NCI-H2107 (cell line): ENCODE measurements at places on chromosomes 1 and 21.

DNA sequence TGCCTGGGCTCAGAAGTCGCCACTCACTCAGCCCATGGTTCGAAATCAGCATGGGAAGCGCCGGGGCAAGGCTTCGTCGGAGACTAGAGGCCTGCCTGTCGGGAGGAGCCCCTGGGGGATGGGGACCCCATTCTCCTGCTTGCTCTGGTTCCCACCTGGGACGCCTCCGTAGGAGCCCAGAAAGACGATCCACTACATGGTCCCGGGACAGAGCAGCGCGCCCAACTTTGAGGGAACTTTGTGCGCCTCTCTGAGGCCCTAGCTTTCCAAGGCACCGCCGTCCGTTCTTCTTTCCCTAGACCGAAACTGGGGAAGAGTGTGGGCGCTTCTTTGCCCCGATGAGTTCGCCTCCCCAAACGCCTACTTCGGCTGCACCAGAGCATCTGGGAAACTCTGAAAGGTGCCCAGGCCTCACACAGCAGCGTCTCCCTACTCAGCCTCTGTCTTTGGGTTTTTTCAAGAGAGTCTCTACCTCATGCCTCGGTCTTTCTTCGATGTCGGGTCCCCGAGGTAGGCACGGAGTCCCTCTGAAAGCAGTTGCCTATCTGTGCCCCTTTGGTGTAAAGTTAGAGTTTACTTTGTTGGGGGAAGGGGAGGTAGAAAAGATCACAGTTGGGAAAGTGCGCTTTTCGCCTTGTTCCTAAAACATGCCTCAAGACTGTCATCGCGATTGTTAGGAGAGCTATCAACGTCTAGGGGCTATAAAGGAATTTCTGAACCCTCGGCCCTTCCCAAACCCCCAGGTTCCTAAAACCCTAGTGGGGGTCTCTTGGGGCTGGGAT, 14.0 kb downstream of the NR5A2 start:
- no peak for DNase-seq

DNA sequence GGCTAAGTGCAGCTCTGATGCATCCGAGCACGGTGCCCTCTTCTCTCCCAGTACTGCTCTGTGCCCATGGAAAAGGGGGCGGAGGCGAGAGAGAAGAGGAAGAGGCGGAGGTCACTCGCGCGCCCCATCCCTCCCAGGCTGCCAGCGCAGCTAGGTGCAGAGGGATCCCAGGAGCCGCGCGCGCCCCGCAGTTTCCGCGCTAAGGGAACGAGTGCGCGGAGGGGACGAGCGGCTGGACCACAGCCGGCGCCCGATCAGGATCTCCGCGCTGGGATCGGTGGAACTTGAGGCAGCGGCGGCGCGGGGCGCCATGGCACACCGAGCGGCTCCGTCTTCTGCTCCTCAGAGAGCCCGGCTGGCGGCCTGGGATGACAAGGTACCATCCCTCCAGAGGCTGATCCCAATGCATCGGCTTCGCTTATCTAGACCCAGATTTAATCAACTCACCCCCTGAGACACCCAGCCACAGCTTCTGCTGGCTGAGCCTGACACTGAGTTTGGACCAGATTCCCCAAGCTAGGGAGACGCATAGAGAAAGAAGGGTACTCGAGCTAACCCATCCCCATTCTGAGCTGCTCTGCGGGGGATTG, at the start of gene PTGFR:
PTGFR (plus strand) TSS at position 114 of the 590 bp plus-strand sequence. CDS start 1,770 bp downstream, outside the sequence.
- DNase-seq = no peak

- no peak for DNase-seq
These were observed 7.0 kb upstream of the P3R3URF start for GRCh38 chr1:46183079-46183847.

GRCh38 chr1:219476716-219477115, 136.2 kb downstream of the ZC3H11B start:
- DNase-seq = no peak

GRCh38 chr21:45957981-45958600, 23.5 kb upstream of the COL6A1 start:
- no peak for DNase-seq

GRCh38 chr1:56466538-56466937, 112.8 kb downstream of the PLPP3 start:
- no peak for DNase-seq

GRCh38 chr21:24023402-24023801, 1583.9 kb downstream of the MRPL39 start:
- DNase-seq = no peak
